ENCODE measurements at places on chromosomes 4 and X.

DNA sequence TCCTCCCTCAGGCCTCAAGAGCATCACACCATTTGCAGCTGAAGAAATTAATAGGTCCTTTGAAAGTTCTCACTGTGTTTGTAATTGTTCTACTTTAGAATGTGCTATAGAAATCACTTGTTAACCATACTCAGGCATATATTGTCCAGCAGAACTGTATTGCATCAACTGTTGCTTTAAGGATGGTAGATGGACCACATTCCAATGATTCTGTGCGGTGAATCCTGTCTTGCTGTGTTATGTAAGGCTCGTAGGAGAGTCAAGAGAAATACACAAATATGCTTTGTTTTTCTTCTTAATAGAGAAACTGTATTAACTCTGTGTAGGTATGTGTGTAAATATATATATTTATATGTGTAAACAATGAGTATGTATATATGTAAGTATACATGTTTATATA lies 6.3 kb upstream of the ADGRA3 start:
- no peak for DNase-seq

DNA sequence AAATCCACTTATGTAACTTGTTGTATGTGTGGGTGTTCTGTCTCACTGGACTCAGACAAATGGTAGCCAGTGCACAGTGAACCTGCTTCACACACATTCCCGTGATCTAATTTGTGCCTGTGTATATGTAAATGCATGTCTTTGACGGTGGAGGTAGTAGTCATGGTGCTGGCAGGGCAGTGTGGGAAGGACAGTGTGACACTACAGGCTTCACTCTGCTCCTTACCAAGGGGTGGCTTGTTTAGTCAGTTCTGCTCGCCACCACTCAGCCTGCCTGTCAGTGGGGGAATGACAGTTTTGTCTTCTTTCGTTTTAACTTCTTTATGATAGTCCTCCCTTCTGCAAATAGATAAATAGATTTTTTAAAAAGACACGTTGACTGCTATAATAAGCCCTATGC lies 17.7 kb upstream of the PAQR3 start:
- no peak for DNase-seq

DNA sequence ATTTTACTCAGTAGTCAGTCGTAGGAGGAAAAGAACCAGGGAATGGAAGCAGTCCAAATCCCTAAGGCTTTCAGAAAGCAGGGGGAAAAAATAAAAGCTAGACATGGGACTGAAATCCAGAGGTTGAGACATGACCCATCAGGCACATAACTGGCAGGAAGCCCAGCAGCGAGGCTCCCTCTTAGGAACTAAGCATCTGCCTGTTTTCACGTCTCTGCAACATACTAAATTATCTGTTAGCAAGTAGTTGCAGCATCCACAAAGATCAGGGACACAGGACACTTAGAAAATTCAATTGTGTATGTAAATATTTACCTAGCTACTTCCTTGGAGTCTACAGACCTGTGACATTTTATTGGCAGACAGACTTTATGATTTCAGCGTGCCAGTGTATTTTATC lies 118.0 kb upstream of the EDNRA start:
- DNase-seq: no peak

DNA sequence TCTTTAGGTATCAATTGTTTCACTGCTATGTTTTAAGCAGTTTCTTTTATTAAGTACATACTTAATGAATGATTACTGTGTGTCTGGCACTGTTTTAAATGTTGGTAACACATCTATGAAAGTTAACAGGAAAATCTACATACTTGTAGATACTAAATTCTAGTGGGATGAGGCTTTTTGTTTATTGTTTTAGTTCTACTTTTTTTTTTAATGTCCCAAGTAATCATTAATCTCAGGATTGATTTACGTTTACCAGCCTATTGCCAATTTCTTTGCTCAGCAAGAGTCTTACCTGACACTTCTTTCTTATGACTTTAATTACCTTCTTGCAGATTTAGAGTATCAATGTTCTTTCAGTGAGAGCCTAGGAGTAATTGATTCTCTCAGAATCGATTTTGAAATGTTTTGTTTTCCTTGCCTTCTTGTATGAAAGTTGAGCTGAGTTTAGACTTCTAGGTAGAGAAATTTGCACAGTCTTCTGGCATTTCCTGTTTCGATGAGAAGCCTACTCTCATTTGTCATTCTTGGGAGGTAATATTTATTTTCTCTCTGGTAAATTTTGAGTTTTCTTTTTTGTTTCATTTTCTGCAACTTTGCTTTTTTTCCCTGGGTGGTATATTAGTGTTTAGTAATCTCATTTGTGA lies 235.2 kb upstream of the ANKRD50 start:
- DNase-seq: peak; percentile 28
